ENCODE measurements at places on chromosomes 3 and 15.
A peak's percentile ranks its signal among the peaks of the same experiment; 100 is the strongest.

DNA sequence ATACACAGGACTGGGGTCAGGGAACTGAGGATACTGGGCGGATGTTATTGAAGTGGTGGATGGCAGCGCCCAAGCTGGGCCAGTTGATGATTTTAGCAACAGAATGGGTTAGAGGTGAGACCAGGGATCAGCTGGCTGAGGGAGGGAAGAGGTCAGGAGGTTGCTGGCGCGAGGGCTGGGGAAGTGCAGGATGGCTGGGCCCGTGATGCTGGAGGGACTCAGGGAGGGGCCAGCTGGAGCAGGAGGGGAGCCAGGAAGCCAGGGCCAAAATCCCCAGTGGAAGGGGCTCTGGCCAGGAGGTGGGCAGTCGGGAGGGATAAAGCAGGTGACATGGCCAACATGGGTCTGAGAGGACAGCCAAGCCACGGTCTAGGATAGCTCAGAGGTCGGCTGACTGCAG lies 178.0 kb downstream of the NSMCE3 start:
- DNase-seq, result no peak

- DNase-seq, result peak; percentile 69
Measured at GRCh38 chr15:61069394-61070075, 159.6 kb downstream of the RORA start.

DNA sequence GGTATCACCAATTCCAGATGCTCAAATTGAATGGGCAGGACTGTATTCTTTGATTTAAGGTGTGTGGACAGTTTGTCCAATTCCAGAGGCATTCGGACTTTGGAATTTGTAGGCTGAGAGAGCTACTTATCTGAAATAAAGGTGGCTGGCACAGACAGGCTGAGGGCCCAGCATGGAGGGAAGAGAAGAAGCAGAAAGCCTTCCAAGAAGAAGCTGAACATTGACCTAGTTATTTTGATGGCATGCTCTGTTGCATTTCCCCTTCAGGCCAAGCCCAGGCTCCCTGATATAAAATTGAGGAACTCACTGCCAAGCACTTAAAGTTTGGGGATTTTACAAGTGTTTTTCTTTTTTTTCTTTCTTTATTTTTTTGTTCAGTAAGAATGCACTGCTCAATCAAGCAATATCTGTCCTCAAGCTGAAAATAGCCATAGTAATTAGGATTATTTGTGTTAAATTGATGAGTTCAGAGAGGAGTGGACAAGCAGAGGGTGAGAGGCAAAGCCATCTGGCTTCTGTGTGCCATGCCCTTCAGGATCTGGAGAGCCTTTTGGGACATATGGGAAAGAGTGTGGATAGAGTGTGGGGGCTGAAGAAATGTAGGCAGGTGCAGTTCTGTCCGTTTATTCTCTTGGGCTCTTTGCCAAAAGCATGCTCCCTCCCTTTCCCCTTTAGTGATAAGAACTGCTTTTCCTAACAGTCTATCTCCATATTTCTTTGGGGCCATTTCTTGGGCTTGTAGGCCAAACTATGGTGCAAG lies 148.9 kb downstream of the OXSM start:
- no peak for DNase-seq

DNA sequence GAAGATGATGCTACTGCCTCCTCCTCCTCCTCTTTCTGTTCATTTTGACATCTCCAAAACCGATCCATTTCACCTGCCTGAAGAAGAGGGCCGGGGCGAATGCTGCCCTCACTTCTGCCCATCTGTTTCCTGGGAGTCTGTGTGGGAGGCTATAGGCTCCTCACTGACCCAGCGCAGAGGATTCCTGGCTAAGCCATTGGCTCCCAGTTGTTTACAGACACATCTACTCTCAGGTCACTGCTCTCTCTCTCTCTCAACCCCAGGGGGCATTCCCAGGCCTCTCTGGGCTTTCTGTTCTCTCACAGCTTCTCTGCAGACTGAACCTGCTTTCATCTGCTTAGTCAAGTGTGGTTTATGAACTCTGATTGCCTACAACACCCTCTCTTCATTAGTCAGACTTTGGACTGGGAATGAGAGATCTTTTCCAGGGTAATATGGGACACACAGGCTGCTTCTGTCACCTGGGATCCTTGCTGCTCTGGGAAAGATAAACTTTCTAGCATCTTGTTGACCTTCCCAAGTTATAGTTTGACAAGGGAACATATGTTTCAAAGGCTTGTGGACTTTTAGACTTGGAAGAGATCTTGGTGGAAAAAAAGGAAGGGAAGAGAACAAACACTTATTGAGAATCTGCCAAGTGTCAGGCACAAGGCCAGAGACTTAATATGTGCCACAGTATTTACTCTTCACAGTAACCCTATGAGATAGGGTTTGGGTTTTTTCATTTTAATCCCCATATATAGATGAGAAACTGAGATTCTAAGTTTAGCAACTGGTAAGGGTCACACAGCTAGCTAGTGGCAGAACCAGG lies 30.2 kb upstream of the USP3 start:
- peak; percentile 55 for DNase-seq

DNA sequence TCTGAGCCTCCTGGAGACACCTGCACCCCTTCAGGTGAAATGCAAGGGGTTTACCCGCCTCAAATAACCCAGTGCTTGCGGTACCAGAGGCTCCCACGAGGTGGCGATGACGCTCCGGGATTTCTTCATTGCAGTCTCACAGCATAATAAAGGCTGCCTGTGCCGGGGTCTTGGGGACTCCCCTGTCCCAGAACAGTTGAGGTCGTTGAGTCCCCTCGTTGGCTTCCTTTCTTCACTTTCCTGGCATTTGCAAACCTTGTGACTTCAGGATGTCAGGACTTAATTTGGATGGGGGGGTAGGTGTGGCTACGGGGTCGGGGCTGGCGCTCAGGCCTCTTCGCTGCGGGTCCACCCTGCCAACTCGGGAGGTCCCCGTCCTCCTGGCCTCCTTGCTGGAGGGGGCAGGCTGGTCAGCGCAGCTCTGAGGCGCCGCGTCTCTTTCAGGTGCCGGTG lies 1.3 kb downstream of the GNAT1 start:
- DNase-seq, result peak; percentile 55

DNA sequence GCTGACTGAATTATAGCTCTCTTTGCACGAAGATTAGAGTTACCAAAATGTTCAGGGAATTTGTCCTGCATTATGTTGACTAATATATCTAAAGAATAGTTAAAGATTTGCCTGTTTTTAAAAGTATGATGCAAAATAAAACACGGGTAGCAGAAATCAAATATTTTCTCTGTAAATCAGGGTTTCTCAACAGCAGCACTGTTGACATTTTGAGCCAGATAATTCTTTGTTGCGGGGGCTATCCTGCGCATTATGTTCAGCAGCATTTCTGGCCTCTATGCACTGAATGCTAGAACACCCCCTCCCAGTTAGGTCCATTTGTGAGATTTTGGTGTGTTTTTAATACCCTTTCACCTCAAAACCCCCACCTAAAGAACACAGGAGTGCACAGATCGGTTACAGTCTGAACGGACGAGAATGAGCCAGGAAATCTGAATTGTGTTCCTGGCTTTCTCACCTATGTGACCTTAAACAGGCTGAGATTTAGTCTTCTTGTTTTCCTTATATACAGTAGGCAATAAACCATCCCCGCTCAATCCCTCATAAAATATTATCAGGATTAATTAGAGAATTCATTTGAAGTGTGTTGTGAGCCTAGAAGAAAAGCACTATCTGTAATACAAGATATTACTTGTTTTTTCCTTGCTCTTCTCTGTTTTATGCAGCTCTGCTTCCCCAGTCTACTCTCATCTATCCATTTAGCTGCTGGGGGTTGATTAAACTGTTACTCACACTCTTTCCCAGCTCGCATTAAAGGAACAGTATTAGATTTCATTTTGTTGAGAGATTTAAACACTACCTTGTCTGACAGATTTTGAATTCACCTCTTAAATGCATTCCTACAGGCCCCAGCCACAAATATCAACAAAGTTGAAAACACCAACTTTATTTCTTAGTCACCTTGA lies 247.5 kb upstream of the GOLIM4 start:
- DNase-seq, result no peak

Measured in fibroblast of skin of scalp (primary cell).